ENCODE measurements at places on chromosomes 13 and 19.

- no peak for DNase-seq
Measured at GRCh38 chr13:105816994-105817393, 718.5 kb downstream of the EFNB2 start.

- DNase-seq: no peak
Measured at GRCh38 chr13:98133946-98134345, 8.9 kb upstream of the FARP1 start.

GRCh38 chr13:76882431-76882830, 3.8 kb downstream of the KCTD12 start:
- no peak for DNase-seq

DNA sequence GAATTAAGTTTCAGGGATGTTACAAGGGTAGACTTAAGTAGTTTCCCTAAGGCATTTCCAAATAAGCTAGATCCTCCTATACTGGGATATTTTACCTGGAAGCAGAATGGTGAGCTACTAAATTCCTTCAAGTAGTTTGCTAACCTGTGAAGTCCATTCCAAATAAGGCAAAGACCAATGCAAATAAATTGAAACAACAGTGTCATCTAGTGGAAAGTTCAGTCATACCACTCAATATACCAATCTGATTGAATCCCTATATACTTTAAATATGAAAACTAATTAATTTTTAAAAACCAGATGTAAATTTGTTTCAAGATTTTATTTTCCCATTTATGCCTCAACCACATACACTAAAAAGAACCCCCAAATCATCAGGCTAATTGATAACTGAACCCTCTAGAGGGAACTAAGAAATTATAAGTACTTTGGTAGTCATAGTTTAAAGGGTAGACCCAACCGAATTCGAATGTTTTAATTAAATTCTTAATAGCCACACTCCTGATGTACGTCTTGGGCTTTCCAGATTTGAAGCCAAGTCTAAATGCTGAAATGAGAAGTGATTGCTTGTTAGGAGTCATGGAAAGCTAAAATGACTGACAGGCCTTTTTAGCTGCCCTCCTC, 223.7 kb downstream of the TBC1D4 start:
- DNase-seq: no peak

- DNase-seq: no peak
Measured at GRCh38 chr13:23790577-23791170, 98.5 kb downstream of the MIPEP start.

DNA sequence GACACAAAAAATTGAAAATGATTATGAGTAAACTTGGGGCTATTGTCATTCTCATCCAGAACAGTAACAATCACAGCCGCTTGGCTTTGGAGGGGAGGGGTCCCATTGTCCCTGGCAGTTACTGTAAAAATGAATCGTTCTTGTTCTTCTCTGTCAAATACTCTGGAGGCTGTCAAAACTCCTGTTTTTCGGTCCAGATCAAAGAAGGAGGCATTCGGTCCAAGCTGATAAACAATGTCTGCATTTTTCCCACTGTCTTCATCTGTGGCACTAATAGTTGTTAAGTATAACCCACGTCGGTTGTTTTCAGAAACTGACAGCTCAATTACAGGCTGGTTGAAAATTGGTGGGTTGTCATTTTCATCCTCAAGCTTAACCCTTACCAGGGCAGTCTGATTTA, 3.4 kb downstream of the PCDH9 start:
- no peak for DNase-seq

DNA sequence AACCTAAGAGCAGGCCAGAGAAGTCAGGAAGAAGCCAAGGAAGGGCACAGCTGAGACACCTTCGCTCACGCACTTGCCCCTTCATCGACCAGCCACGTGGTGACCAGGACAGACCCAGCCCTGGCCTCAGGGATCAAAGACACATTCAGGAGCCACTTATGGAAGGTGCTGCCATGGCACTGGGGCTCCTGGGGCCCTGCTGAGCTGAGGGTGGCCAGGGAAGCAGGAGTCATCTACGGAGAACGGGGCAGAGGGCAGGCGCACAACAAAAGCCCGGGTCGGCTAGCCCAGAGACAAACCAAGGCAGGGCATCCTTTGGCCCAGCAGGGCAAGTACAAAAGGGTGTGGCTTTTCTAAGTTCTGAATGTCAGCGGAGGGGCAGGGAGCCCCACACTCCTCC, 2.3 kb downstream of the PLPP2 start:
- no peak for DNase-seq

DNA sequence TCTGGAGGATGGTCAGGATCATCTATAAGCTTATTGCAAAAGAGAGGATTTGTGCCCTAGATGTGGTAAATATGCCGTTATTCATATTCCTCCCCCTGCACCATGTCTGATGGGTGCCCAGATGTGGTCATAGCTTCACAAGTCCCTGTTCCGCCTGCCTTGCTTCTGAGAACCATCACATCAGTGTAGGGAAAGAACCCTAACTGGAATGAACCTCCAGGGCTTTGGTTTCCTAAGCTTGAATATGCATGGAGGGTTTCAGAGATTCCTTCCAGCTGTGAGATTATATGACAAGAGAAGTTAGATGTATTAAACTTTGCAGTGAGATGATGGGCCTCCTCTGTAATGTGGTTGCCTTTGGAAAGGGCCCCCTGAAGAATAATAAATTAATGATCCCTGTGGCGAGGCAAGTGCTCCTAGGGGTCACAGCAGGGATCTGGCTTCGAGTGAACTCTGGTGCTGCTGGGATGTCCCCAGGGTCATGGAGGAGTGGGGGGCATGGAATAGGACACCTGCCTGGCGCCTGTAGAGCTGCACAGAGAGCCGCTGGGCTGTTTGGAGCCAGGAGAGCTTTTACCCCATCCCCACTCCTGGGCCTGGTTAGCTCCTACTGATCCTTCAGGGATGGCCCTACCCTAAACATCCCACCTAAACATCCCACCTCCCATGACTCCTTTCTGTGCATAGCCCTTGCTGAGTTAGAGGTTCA, 56.0 kb upstream of the IRS2 start:
- no peak for DNase-seq

GRCh38 chr19:51830274-51830673, 35.3 kb downstream of the FPR3 start:
- no peak for DNase-seq

GRCh38 chr19:28501976-28502375, 711.0 kb downstream of the UQCRFS1 start:
- no peak for DNase-seq

DNA sequence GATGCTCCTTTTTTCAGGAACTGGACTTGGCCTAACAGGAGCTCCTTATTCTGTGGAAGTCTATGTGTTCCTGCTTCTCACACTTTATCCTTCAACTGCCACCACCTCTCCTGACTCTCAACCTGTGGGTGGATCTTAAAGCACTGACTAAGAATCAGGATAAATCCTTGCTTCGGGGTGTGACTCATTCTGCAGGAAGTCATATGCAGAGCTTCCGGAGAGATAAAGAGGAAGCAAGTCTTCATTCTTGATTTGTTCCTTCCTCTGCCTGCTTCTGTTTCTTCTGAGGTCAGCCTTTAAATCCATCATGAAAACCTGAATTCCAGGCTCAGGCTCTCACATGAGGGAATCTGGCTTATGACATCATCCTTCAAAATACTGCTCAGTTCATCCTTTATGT, 137.1 kb upstream of the ATXN8OS start:
- DNase-seq: no peak

- DNase-seq: no peak
Measured at GRCh38 chr13:110883542-110883941, 31.3 kb downstream of the ANKRD10 start.

DNA sequence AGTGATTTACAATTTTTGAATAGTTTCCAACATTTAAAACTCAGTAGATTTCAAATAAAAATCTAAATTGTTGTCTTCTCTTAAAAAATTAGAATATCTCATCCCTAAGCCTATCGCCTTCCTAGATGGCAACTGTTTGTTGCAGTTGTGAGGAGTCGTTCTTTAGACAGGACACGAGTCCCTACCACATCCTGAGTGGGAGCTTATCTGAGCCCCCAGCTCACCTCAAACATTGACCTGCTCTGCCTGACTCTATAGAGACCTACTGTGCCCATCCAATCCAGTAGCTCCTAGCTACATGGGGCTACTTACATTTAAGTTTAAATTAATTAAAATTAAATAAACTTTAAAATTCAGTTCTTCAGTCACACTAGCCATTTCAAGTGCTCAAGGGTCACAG, 434.7 kb downstream of the FOXO1 start:
- DNase-seq: no peak

- DNase-seq: no peak
Measured at GRCh38 chr13:52862358-52863206, 14.1 kb upstream of the PCDH8 start.

DNA sequence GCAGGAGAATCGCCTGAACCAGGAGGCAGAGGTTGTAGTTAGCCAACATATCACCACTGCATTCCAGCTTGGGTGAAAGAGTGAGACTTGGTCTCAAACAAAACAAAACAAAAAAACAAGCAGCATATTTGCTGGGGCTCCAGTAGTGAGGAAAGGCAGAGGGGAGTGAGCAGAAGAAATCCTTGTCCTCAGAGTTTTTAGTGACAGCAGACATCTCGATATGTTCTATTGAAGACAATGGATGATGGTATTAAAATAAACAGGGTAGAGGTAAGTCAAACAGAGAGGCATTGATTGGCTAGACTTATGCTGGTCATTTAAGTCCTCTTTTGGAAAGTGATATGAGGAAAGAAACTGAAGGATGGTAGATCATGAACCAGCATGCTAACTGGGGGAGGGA, 19.0 kb downstream of the NLRP7 start:
- no peak for DNase-seq

DNA sequence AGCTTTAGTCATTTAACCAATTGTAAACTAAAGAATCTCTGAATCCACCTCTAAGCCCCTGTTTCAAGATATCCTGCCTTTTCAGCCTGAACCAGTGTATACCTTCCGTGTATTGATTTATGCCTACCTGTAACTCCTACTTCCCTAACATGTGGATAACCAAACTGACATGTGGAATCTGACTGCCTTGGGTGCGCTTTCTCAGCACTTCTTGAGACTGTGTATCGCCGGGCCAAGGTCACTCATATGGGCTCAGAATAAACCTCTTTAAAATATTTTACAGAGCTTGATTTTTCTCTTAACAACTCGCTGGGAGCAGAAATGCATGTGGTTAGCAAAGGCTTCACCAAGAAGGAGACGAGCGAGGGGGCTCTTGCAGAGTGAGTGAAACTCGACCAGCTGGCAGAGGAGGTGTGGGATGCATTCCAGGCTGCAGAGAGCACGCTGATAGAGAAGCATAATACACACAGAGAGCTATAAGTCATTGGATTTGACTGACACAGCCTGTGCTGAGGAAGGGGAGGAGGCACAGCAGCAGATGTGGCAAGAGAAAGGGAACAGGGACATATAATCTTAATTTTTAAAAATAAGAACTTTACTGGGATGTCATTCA, 268.2 kb upstream of the MAB21L1 start:
- no peak for DNase-seq

DNA sequence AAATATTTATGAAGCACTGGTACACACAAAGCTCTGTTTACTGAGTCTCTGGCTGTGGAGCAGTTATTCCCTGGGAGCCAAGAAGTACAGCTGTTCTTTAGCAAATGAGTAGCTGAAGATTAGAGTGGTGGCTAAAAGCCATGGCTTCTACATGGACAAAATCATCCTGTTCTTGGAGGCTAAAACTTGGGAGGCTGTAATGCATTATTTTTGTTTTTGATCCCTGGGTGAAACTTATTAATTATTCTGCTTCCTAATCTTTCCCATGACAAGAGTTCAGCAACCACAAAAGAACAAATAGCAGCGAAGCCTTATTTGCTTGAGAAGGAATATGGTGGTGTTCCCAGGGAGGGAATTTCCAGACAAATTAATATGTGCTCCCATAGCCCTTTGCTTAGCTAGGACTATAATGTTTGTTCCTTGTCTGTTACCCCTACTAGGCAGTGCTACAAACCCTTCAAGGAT, 109.5 kb downstream of the DCT start:
- DNase-seq: no peak

GRCh38 chr13:74920920-74921319, 561.0 kb downstream of the TBC1D4 start:
- DNase-seq: no peak

- DNase-seq: no peak
Measured at GRCh38 chr13:82681535-82681934, 1200.7 kb downstream of the SLITRK1 start.

GRCh38 chr19:44306283-44306682, 1.5 kb upstream of the ZNF235 start:
- no peak for DNase-seq

DNA sequence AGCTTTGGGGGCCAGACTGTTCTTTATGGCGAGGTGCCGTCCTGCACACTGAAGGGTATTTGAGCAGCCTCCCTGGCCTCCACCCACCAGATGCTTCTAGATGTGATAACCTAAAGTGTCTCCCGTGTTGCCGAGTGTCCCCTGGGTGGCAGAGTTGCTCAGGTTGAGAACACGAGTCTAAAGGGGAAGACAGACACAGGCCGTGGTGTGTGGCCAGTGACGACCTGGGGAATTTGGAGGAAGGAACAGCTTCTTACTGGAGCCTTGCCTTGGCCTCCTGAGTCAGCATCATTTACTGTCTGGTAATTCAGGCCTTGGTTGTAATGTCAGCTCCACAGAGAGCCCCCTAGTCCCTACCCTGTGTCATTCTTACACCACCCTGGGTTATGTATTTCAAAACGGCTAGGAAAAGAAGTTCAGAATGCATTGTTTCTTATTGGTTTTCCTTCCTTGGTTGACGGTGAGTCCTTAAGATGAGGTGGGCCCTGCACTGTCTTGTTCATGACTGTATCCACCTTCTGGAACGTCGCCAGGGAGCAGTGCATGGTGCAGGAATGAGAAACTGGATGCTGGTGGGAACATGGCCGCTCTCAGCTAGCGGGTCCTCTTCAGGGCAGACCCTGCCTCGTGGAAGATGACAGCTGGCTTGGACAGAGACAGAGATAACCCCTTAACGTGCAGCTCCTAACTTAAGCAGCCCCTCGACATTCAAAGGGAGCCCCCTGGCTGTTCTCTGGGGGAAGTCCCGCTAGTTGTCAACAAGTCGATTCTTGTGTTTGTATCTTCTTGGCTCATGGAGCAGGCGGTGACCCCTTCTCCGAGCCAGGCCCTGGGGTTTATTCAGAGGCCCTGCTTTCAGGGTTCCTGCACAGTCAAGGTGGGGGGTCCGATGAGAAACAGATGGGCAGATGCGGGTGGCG, 7.2 kb downstream of the SIN3B start:
- DNase-seq: no peak

- DNase-seq: no peak
Measured at GRCh38 chr19:37969695-37970094, 62.7 kb downstream of the SIPA1L3 start.

- DNase-seq: no peak
Measured at GRCh38 chr13:33904431-33904830, 86.5 kb downstream of the RFC3 start.

All from stimulated activated CD4-positive, alpha-beta T cell treated with anti-CD3 and anti-CD28 coated beads, Interleukin-12 subunit alpha, Interleukin-12 subunit beta, amount 100 ng/mL, for 4 hours (primary cell).